SW 1271 (cell line): ENCODE measurements at places on chromosomes 4 and X.

GRCh38 chrX:99795495-99795894, 614.6 kb downstream of the PCDH19 start:
- no peak for DNase-seq

DNA sequence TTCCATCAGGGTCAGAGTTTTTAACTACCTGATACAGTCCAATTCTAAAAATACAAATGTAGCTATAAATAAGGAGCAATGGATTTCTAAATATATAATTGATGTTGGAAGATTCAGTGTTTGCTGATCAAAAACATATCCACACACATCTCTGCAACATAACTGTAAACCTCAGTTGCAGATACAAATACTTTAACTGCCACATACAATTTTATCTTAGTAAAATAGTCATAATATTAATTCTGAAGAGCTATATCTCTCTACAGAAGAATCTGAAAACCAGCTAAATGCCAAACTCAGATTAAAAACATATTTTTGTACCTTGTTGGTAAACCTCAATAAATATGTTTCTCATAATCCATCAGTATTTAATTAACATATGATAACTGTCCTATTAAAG, 674.3 kb upstream of the INTU start:
- DNase-seq: no peak

GRCh38 chr4:53917729-53918128, 146.7 kb downstream of the CHIC2 start:
- DNase-seq: no peak

DNA sequence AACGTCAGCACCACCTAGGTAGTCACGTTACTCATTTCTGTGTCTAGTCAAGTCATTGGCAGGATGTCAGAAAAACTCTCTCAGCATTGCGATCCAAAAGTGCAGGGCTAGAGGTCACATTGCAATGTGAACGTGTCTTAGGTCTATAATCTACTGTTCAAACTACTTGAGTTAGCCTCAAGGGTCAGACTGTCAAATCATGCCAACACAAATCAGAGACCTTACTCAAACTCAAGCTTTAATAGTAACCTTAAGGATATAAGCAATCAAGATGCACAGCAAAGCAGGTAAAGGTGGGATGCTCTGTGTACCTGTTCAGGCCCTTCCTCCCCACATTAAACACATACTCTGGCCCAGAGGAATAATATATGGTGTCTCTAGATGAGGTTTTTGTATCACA, 114.4 kb upstream of the NOCT start:
- DNase-seq: no peak

DNA sequence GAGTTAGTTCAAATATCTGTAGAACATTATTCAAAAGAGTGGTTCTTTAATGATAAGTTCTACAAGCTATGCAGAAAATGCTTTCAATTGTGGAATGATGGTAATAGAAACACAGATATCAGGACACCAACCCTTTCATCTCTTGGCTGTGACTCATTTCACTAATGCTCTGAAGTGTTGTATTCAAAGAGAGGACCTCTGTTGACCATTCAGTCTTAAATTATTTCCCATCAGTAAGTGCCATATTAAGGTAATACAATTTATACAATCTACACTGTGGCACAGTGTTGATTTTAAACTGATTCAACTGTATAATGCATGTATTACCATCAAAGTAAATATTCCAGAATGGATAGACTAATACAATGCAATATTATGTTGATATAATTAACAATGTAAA, 289.0 kb upstream of the ADGRL3 start:
- DNase-seq: no peak

GRCh38 chr4:149889991-149890390, 74.3 kb upstream of the IQCM start:
- DNase-seq: no peak

- no peak for DNase-seq
Observed at GRCh38 chr4:84032372-84032771, 466.7 kb downstream of the NKX6-1 start.

DNA sequence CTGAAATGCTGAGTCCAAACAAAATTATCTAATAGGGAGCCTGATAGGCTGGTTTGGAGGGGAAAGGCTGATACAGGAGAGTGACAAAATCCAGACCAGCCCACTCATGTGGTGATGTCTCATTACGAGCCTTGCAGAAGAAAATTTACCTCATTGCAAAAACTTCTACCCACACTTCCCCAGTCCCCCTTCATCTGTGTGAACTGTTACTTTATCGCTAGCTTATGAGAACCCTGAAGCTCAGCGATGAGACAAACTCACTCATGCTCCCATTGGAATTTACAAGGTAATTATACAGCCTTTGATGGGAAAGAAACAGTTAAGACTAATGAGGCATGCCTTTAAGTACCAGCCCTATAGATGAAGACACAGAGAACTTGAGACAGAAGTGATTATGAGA, 76.1 kb downstream of the ARHGAP6 start:
- DNase-seq: no peak

DNA sequence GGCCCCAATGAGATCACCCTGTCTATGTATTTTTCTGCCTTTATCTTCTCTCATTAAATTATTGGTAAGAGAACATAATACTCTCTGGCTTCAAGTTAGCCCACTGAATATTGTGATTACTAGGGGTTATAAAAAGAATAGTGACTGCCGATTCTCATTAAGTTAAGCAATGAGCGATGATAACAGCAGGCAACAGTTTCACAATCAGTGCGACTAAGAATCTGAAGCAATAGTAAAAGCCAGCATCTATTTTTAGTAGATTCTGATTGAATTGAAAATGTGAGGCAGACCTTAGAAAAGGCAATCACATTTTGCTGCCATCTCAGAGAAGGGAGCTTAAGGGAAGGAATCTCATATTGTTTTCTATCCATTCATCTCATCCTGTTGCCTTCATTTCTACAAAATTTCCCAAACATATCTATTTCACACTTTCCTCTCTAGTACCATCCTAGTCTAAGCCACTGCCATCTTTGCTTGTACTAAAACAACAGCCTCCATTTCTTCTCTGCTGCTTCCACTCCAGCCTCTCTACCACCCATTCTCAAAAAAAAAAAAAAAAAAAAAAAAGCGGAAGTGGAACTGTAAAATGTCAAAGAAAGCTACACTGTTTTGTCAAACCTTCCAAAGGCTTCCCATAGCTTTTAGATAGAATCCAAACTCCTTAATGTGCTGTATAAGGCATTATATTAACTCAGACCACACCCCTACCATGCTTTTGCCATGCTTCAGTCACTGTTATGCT, 17.4 kb downstream of the GABRA4 start:
- no peak for DNase-seq

- no peak for DNase-seq
Observed at GRCh38 chr4:3451956-3452355, 10.2 kb downstream of the HGFAC start.

- no peak for DNase-seq
Observed at GRCh38 chr4:107034996-107035818, 906 bp downstream of the DKK2 start.

GRCh38 chr4:89995006-89995405, 100.4 kb downstream of the MMRN1 start:
- DNase-seq: no peak

DNA sequence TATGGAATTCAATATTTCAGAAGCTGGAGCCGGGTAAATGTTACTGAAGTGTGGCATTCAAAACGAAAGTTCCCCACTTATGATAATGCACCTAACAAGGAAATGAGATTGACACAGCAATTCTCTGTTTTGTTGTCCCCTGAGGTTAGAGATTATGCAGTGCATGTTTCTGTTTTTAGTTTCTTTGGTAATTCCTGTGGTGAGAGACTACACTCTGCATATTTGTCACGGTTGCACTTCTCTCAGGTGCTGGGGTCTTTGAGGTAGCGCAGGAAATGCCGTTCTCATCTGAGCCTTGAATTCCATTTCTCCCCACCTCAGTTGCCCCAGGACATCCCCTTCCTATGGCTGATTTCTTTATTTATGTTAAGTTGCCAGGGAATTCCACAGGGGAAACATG, 15.3 kb upstream of the BEND4 start:
- no peak for DNase-seq

DNA sequence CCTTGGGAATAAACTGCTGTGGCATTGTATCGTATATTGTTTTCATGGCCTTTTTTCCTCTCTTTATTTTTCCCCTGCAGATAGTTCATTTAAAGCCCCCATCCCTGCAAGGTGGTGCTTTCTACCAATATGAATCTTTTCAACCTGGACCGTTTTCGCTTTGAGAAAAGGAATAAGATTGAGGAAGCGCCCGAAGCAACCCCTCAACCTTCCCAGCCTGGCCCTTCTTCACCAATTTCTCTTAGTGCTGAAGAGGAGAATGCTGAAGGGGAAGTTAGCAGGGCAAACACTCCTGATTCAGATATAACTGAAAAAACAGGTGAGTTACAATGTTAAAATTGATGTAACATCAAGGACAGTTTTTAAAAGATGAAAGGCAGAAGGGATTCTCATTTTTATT, 601 bp downstream of the SMARCAD1 start:
- no peak for DNase-seq

DNA sequence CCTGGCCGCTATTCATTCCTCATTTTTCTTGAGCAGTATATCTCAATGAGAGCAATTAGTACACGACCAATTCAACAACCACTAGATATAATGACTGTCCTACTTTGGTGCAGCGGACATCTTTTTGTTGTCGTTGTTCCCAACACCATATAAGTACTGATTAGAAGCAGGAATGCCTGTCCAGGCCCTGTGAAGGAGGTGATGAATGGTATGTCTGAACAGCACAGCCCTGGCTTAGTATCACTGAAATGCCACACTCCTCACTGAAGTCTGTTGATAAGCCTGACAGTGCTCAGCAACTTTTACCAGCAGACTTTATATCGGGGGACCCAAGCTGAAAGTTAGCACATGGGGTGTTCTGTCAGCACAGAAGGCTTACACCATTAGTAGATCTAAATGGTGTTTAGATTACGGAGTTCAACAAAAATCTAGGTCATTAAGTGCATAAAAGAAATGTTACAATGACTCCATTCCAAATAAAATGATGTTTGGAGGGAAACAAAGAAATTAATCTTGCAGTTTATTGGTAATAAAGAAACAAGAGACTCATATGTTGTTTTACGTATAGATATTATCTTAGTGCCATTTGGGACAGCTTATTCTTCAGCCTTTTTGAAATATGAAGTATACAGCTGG, 228.3 kb upstream of the TTC29 start:
- DNase-seq: no peak

DNA sequence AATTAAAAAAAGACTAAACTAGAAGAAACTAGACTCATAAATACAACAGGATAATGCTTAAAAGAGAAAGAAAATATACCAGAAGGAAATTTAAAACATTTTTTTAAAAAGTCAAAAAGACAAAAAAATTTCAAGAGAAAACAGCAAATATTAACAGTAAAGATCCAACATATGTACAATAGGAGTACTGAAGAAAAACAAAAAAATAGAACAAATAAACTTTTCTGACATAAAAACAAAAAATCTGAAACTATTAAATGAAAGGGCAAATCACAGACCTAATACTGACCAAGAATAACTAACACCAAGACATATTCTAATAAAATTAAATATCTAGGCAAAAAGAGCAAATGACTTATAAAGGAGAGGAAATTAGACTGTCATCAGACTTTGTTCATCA, 11.5 kb downstream of the DNAJB14 start:
- DNase-seq: no peak

DNA sequence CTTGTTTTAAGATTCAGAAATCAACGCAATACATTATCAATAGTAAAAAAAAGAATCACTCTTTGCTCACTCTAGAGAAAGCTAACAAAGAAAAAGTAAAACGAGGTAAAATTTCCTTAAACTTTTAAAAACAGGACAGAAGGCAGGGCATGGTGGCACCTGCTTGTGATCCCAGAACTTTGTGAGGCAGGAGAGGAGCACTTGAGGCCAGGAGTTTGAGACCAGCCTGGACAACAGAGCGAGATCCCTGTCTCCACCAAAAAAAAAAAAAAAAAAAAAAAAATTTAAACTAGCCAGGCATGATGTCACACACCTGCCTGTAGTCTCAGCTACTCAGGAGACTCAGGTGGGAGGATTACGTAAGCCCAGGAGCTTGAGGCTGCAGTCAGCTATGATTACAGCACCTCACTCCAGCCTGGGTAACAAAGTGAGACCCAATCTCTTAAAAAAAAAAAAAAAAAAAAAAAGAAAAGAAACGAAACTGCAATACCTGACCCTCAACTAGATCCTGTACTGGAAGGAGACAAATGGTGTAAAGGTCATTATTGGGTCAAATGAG, 3.5 kb downstream of the CCNI start:
- no peak for DNase-seq

GRCh38 chr4:5592272-5592671, 116.1 kb downstream of the EVC2 start:
- DNase-seq: no peak

DNA sequence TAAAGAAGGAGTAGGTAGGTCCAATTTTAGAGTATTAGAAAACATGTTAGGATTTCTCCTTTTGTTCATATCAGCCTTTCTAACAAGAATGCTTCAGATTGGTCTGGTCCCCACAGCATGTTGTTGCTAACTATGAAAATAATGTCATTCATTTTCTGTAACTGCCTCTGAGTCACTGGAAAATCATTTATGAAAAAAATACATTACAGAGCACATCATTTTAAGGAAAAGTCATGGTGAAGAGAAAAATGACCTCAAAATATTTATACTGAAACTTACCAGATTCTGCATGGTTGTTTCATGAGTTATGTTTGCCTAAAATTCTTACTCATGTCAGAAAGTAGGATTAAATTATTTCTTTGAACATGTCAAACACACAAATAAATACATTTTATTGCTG, 35.2 kb downstream of the DTHD1 start:
- peak; percentile 22 for DNase-seq

DNA sequence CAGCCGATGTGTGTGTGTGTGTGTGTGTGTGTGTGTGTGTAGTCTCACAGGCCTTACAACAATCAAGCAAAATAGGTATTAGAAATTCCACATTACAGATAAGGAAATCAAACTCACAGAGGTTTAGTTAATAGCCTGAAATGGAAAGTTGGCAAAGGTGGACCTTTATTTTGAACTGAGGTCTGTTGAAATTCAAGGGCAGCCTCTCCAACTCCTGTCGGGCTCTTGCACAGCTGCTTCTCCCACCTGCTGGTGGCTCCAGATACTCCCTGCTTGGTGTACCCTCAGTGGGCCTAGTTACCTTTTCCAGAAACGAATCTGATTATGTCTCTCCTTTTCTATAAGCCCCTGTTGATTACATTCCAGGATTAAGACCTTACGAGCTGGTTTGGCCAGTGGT, 195.9 kb downstream of the MGST2 start:
- no peak for DNase-seq

- DNase-seq: no peak
Observed at GRCh38 chr4:7089213-7089986, 21.5 kb upstream of the GRPEL1 start.

- DNase-seq: no peak
Observed at GRCh38 chr4:94546949-94547348, 95.2 kb downstream of the PDLIM5 start.

- DNase-seq: no peak
Observed at GRCh38 chrX:10030570-10030969, 63.4 kb downstream of the CLDN34 start.
